NCI-H446 (cell line): ENCODE measurements at places on chromosomes 3 and 15.

- no peak for DNase-seq
Observed at GRCh38 chr15:34768530-34768929, 13.7 kb upstream of the GJD2 start.

- no peak for DNase-seq
Observed at GRCh38 chr3:144308396-144308795, 336.8 kb downstream of the DIPK2A start.

DNA sequence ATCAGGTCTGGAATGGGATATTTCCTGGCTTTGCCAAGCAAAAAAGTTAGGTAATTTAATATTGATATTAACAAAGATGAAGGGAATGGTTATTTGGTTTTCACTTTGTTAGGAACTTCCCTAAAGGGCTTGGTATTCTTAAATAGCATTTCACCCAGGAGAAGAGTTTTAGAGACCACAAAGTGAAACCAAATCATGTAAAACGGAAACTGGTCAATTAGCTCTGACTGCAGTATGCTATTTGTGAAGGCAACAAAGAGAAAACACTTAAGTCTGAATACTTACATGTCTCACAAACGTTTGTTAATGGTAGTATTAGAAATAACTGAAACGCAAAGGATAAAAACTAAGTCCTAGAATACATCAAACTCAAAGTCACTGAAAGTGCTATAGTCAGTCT is 32.4 kb upstream of the SETMAR start:
- DNase-seq = no peak

DNA sequence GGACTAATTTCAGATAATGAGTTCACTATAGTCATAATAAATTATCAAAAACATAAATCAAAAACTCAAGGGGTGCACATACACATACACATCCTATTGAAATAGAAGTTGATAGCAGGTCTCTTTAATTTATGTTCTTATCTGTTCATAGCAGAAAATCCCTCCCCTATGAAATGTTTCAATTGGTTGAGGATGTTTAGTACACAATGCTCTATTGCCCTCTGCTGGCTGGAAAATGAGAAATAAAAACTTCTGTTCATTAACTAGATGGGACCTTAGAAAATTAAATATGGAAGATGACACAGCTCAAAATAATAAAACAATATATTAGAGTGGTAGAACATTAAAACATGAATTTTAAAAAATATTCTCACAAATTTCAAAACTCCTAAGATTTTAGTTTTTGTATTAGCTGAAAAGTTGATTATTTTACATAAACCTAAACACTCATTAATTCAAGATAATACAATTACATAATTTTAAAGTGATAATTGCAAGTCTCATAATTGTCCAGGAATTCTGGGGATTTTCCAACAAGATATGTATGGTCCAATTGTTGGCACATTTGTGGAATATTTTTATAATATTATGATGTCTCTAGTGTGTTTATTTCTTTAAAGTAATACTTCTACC is 735.0 kb downstream of the ROBO1 start:
- DNase-seq = peak; percentile 64

GRCh38 chr3:100107221-100107814 is 7.0 kb downstream of the FILIP1L start:
- DNase-seq = no peak

DNA sequence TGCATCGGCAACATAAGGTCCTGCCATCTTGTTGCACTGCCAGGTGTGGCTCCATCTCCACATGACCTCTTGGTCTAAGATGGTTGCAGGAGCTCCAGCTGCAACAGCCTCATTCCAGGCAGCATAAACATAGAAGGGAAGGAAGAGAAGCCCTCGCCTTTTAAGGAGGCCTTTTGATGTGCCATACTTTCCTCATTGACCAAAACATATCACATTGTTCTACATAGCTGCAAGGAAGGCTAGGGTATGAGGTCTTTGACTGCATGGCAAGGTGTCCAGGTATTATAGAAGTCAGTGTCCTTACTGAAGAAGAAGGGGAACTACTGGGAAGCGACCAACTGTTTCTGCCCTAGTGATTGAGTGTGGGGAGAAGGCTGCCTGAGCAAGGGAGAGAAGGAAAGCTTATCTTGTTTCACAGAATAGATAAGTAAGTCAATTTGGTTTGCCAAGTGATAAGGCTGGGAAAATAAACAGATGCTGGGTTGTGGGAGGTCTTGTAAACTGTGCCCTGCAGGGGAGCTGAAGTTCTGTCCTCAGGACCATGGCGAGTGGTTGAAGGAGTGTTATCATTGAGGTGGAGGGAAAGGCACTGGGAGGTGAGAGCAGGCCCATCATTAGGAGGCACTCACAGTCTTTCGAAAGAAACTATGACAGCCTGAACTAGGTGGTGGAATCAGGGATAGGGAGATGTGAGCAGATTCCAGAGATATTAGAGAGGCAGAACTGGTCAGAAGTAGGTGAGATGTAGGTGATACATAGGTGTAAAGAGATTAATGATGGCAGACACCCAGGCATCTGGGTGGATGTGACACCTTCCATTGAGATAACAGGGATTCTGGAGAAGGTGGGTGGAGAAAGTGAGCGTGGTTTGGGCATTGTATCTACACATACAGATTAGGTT is 93.8 kb upstream of the IGF1R start:
- no peak for DNase-seq

- no peak for DNase-seq
Observed at GRCh38 chr15:48395521-48396011, 64.3 kb downstream of the DUT start.

DNA sequence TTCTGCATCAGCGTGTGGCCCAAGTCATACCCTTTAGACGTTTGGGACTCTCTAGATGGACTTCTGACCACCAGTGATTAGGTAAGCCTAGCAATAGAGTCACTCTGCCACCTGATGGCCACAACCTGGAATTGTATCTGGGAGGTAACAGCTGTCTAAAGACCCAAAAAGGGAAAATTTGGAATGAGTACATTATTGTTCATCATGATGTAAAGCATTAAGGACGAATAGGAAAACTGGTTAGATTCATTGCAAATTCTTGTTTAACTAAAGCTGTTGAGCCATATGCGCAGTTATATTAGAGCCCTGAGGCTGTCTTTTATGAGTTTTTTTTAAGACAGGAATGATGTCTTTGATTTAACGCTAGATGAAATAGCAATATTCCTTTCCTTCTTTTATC is 63.6 kb downstream of the FAM81A start:
- DNase-seq = no peak

- DNase-seq = no peak
Observed at GRCh38 chr3:195757438-195757770, 36.6 kb downstream of the MUC20 start.

- no peak for DNase-seq
Observed at GRCh38 chr3:34056951-34057390, 258.5 kb downstream of the PDCD6IP start.

- DNase-seq = no peak
Observed at GRCh38 chr15:79007066-79007465, 62.2 kb upstream of the CTSH start.

DNA sequence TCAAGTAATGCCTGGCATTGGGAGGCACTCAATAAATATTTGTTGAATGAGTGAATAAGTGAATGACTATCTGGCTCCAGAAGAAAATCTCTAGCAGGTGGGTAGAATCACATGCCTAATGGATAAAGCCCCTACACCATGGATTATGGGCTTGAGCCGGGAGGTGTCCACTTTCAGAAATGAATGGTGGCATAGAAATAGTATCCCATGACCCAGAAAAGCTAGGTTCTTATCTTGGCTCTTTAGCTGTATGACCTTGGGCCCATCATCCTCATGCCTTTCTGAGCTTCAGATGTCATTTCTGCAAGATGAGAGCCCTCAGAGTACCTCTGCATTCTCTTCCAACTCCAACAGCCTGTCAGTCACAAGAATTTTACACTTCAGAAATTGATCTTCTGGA is 37.3 kb upstream of the TNIK start:
- no peak for DNase-seq

DNA sequence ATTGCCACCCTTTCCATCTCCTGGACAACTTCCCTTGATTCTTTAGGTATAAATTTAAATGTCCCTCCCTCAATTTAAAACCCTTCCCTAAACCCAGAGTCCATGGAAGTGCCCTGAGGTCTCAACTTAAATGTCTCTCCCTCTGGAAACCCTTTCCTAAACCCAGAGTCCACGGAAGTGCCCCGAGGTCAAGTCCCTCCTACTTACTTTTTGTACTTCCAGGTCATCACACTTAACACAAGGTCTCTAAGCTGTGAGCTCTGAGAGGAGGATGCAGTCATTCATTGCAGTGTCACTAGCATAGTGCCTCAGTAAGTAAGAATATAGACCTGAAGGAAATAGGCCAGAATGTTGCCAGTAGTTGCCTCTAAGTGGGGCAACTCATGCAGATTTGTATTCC is 78.2 kb upstream of the BNC1 start:
- no peak for DNase-seq

GRCh38 chr3:127791221-127791913 is 30.9 kb downstream of the MGLL start:
- DNase-seq = no peak

- no peak for DNase-seq
Observed at GRCh38 chr3:56737006-56737405, 53.9 kb upstream of the TASOR start.

GRCh38 chr15:71811752-71812735 is 1.7 kb downstream of the NR2E3 start:
- DNase-seq = no peak

DNA sequence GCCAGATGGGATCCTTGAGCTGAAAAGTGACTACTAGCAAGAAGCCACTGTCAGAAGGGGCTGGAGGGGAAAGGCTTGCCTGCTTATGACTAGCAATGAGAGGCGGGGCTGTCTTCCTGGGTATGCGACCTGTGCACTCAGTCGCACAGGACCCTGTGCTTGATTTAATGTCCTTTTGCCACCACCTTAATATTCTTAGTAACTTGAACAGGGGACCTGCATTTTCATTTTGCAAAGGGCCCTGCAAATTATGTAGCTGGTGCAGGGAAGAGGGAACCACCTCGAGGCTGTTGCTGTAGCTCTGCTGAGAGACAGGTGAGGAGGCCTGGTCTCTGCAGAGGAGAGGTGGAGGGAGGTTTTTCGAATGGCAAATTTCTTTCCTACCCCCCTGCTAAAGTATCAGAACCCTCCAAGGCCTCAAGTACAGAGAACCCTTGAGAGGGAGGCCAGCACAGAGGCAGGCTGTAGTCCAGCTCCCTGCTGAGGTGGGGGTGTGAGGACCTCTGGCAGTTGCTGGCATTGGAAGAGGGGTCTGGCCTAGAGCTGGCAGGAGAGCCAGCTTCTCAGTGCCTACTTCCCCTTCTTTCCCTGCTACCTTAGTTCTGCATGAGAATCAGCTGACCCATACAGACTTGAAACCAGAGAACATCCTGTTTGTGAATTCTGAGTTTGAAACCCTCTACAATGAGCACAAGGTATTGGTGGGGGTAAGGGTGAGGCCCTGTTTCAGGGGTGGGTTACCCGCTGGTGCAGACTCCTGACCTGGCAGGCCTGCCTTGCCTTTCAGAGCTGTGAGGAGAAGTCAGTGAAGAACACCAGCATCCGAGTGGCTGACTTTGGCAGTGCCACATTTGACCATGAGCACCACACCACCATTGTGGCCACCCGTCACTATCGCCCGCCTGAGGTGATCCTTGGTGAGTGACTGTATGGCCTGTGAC is 11.4 kb downstream of the CLK3 start:
- no peak for DNase-seq

GRCh38 chr15:92294759-92295158 is 98.9 kb upstream of the ST8SIA2 start:
- no peak for DNase-seq

DNA sequence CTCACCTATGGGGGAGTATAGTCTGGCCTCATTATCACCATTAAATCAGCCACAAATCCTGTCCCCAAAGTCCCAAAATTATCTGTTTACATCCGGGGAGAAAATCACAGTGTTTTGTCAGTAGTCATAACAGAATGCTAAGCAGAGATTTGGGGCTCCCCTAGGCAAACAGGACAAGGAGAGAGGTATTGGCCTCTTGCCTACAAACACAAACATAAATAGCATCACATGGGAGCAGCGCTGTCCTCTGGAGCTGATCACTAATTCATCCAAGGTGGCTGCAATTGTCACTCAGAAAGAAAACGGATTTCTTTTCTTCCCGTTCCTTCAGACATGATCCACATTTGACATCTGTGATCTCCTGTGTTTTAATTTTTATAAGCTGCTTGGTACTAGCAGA is 1028.1 kb downstream of the NTRK3 start:
- DNase-seq = no peak

- no peak for DNase-seq
Observed at GRCh38 chr15:59255680-59256336, 49.2 kb downstream of the LDHAL6B start.

GRCh38 chr15:62298811-62299210 is 133.7 kb upstream of the C2CD4B start:
- DNase-seq = no peak

DNA sequence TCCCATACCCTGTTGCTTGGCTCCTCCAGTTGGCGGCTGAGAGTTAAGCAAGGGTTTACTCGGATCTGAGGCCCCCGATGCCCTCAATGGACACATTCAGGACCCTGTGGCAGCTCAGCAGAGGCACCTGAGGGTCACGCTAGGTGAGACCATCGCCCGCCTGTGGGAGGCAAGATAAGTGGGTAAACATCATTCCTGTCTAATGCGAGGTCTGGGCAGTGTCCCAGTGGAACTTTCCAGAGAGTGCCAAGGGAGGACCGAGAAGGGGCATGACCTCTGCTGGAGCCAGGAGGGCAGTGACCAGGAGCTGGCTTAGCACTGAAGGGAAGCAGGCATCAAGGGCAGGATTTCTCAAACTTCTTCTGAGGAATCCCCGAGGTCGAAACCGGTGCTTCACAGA is 65.4 kb upstream of the SEC61A1 start:
- DNase-seq = no peak

DNA sequence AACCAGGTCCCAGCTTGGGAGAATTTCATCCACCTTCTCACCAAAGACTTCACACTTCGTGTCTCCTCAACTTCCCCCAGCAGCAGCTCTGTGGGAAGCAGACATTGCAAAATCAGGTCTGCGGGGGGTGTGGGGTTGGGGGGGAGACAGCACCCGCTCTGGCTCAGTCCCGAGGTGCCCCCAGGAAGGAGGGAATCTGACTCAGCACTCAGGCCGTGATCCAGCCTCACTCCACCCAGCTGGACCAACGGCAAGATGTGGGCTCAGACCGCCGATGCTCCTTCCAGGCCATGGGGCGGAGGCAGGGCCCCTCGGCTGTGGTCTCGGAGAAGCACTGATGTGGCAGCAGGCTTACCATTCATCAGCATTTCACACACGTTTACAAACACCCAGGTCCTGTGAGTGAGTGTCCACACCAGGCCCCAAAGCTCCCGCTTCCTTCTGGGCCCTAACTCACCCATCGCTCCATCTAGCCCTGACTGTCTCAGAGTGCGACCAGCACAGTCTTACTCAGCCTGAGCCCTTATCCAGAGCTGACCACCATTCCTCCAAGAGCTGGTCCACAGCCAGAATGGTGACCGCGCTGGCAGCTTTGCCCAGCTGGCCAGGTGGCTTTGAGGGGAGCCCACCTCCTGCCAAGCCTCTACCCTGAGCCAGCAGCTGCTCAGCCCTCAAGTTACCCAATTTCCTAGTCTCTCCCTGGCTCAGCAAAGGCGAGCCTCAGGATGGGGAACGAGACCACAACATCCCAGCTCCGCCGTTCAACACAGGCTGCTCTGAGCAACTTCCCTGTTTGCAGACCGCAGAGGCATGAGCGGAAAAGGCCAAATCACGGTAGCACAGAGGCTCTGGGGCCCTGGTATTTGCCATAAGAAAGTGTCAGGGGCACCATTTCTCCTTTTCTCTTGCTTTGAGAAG is 3.3 kb downstream of the STAB1 start:
- DNase-seq = no peak

GRCh38 chr3:44509393-44509921 is 32.0 kb upstream of the ZNF445 start:
- DNase-seq = no peak

GRCh38 chr15:53833134-53833624 is 73.7 kb upstream of the WDR72 start:
- DNase-seq = peak; percentile 83

GRCh38 chr3:38203690-38204089 is 38.4 kb downstream of the OXSR1 start:
- no peak for DNase-seq
